CD4-positive, alpha-beta memory T cell (primary cell): ENCODE measurements at places on chromosomes 1 and 21. TPM values are rescaled to one million over a fixed set of nuclear protein-coding genes. Genes with fewer than 3 reads are reported as not detected.

DNA sequence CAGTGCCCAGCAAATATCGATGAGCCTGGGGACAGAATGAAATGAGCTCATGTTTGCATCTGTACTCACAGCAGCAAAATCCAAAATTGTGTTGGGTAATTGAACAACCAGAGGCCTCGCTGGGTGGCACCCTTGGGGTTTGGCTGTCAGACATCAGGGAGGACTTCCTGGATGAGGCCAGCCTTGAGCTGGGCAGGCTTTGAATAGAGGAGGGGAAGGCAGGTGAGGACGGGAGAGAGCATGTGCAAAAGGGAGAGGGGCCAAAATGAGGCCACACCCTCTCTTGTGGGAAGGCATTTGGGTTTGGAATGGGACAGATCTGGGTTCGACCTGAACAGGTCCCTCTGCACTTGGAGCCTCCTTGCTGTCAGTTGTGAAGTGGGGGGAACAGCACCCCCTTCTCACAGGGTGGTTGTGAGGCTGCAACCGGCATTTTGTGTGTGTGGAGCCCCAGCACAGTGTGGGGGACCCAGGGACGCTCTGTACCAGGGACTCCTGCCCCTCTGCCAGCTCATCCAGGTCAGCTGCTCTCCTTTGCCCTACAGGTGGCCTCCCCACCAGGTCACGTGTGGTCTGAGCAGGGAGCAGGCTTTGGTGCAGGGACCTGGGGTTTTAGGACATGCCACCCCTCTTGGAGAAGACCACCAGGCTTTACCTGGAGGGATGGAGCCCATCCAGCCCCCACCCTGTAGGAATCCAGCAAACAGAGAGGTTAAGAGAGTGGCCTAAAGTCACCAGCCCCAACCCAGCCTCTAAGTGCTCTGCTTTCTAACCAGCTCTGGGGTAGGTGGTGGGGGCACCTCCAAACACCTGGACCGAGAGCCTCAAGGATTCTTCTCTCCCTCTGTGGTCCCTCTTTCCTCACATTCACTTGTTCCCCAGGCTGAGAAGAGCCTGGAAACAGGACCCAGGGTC lies 521.8 kb downstream of the PTPRU start:
- no peak for DNase-seq
- no peaks in the 10 kb centered on the region for H3K36me3 ChIP-seq
- H3K27ac ChIP-seq: no peak overlapping the region
- H3K4me1 ChIP-seq: no peaks in the 10 kb centered on the region
- H3K4me3 ChIP-seq: no peak overlapping the region

- H3K27ac ChIP-seq: no peak overlapping the region
- H3K36me3 ChIP-seq: no peaks in the 10 kb centered on the region
- DNase-seq: no peak
- no peaks in the 10 kb centered on the region for H3K27me3 ChIP-seq
These were observed 29.4 kb downstream of the LRRC3 start for GRCh38 chr21:44484498-44485253.

- H3K4me3 ChIP-seq: no peak overlapping the region
- no peaks in the 10 kb centered on the region for H3K4me1 ChIP-seq
- no peak for DNase-seq
- H3K36me3 ChIP-seq: no peaks in the 10 kb centered on the region
These were observed 41.5 kb downstream of the NCAM2 start for GRCh38 chr21:21039624-21040170.

USP1 gene
- total RNA-seq: 50.0 TPM
